ENCODE measurements at places on chromosomes 2 and 18.
A peak's percentile ranks its signal among the peaks of the same experiment; 100 is the strongest.

DNA sequence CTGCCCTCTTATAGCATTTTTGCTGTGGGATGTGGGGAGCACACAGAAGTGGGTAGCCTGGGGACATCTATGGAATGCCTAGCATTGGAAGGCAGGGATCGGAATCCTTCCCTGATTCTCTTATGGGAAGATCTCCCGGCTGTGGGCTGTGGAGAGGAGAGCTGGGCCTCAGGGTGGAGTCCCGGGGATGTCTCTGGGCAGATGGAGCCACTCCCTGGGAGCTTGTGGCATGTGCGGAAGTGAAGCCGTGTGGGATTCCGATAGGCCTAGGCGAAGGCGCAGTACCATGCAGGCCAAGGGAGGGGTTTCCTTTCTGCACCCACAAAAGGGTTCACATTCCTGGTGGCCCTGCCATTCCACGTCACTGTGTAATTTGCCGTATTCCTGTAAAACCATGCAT, 87.9 kb downstream of the GLI2 start:
- no peak for DNase-seq

DNA sequence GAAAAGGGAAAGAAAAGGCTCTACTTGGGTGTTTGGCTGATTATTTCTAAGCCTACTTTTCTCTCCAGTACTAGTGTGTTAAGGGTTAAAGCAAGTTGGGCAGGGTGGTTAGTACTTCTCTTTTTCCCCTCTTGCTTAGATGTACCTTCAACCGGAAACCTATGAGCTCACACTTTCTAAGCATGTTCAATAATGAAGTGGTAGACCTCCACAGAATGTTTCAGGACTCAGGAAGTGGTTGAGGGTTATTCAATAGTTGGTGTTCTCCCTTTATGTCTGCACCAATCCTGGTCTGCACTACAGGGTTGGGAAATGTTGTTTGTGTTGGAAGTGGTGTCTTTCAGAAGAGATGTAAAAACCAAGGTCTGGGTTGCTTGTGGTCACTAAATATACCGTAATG, 137.1 kb downstream of the ZEB2 start:
- DNase-seq: no peak

DNA sequence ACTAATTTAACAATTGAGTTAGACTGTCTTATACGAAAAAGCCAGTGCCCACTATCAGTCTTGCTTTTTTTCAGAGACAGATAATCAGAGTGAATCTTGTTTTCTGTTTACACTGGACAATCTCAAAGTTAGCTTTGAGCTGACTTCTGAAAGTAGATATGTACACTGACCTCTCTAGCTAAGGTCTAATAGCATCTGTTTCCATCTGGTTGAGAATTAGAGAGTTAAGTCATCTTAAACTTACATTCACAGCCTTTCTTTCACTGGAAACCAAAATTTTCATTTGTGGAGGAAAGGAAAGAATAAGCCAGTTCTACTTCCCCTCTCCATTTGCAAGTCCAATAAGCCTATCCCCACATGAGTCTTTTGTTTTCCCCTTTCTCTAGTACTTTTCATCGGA, 89.3 kb downstream of the VRK2 start:
- no peak for DNase-seq

DNA sequence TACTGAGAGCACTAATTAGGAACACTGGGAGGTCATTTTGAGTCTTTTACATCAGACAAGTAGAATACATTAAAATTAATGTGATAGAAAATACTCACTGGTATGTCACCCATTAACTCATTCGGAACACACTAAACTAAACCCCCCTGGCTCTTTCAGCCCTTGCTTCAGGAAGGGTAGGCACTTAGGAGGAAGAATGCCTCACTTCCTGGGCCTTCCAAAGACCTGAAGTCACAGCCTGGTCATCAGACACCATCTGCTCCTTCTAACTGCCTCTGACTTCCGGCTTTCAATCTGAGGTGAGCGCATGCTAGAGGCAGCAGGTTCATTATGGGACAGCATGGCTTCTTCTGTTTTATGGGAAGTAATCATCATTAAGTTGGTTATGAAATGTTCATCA, 451.4 kb downstream of the PID1 start:
- no peak for DNase-seq

- peak; percentile 89 for DNase-seq
Measured at GRCh38 chr18:3449512-3450011, 410 bp upstream of the TGIF1 start.

DNA sequence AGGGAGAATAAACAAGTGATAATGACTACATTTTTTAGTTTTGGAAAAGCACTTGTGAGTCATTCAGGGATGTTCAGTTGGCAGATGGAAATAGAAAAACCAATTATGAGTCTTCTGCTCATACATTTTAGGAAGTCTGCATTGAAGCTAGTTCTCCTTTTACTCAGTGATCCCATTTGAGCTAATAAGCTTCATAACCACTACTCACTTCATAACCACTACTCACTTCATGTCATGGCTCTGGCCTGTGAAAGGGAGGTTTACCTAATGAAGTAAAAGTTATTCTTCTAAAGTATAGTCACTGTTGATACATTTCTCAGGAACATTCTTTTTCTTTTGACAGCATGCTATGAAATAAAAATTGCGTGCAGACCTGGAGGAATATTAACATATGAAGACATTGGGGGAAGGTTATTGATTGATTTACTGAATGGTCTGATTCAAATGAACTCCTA, 948.7 kb downstream of the TSN start:
- no peak for DNase-seq

- no peak for DNase-seq
Measured at GRCh38 chr18:77765468-77765867, 515.8 kb downstream of the GALR1 start.

DNA sequence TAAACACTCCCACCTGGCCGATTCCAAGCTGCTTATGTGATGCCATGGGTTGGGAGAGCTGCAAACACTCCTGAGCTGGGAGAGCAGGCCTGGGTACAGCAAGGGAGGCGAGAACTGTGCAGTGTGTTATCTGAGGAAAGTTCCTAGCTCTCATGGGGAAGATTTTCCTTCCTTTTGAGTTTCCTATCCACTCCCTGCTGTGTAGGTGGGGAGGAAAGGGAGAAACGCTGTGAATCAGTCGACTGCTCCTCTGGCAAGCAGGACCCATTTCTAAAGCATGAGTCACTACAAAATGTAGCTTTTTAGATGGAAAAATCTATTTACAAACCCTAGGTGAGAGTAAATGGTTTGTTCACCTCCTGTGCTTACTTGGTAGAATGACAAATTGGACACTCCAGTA, 80.4 kb downstream of the SH3RF3 start:
- DNase-seq: peak; percentile 85

GRCh38 chr2:234630801-234631261, 133.9 kb upstream of the ARL4C start:
- peak; percentile 41 for DNase-seq

- DNase-seq: no peak
Measured at GRCh38 chr18:35542356-35542755, 39.2 kb upstream of the GALNT1 start.

GRCh38 chr2:147355706-147356105, 489.1 kb upstream of the ACVR2A start:
- no peak for DNase-seq

GRCh38 chr2:135349941-135350340, 181.1 kb downstream of the ZRANB3 start:
- no peak for DNase-seq

DNA sequence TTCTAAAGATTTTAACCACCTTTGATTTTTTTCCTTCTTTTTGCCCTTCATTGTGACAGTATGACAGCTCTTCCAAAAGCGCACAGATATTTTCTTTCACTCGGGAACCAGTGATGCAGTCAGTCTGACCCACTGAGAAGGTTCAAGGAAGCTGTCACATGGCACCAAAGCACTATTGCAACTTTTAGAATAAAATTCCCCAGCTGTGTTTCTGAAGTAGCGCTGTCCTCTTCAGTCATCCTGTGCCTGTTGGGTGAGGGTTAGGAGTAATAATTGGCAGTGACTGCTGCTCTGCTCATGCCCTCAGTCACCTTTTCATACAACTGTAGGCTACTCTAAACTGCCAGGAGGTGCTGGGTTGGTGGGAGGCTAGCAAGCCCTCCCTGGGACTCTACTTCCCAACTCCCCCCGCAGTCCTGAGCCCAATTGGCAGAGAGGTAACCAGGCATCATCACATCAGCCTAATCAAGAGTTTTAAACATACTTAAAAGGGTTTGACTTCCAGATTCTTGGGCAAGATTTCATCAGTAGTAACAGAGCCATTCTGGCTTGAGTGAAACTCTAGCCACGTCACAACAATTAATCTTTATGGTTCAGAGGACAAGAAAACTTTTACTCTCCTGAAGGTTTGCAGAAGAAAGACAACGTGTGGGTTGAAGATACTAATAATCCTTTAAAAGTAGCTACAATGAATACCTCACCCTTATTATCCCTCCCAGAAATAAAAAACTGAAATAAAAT, 473.3 kb downstream of the FBXO15 start:
- DNase-seq: peak; percentile 63

DNA sequence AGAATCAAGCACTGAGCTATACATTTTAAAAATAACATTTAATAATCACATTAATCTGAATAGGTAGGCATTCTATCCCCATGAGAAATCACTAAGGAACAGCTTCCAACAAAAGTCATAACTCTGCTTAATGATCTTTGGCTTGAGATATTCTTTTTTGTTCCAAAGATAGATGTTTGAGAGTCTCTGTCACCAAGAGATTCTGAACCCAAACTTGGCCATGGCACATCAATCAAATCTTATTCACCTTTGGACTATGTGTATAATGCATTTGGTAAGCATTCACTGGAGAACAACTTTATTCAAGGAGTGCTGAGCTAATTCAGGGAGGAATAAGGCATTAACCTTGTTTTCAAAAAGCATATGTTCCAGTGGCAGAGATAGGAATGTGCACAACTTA, 743.3 kb downstream of the SLC4A3 start:
- DNase-seq: no peak

GRCh38 chr2:56666777-56667176, 483.0 kb downstream of the CCDC85A start:
- no peak for DNase-seq

DNA sequence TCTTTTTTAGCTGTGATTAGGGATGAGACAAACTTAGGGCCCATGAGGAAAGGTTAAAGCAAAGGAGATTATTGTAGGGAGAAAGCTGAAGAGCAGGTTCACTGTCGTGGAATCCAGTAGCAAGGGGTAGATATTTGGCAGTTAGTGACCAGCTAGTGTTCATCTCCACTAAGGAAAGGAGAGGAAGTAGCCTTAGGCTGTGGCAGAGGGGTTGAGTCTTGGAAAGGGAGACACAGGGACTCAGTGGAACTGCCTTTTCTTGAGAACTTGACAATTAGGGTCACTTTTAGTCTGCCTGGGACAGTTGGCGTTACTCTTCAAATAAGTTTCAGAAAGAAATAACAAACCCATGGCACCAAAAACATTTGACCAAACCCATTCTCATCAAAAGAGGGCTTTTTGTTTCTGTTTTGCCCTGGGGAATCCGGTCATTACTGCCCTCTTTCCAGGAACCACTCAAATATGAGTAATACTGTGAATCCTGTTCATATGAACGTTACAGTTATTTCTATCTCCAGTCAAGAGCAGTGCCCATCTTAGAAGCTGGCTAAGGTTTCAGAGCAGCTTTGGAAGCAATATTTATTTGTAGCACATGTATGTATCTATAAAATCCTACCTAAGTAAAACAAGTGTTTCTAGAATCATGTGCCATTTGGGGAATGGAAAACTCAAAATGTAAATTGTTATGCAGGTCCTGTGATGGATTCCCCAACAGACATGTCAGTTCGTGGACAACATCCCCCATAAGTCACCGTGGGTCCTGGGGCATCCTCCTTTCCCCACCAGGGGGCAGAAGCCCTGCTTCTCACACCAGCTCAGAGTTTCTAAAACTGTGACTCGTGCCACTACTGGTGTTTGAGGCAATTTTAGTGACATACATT, 77.3 kb upstream of the PHLPP1 start:
- no peak for DNase-seq

GRCh38 chr2:39642051-39642718, 23.5 kb upstream of the TMEM178A start:
- DNase-seq: peak; percentile 95

DNA sequence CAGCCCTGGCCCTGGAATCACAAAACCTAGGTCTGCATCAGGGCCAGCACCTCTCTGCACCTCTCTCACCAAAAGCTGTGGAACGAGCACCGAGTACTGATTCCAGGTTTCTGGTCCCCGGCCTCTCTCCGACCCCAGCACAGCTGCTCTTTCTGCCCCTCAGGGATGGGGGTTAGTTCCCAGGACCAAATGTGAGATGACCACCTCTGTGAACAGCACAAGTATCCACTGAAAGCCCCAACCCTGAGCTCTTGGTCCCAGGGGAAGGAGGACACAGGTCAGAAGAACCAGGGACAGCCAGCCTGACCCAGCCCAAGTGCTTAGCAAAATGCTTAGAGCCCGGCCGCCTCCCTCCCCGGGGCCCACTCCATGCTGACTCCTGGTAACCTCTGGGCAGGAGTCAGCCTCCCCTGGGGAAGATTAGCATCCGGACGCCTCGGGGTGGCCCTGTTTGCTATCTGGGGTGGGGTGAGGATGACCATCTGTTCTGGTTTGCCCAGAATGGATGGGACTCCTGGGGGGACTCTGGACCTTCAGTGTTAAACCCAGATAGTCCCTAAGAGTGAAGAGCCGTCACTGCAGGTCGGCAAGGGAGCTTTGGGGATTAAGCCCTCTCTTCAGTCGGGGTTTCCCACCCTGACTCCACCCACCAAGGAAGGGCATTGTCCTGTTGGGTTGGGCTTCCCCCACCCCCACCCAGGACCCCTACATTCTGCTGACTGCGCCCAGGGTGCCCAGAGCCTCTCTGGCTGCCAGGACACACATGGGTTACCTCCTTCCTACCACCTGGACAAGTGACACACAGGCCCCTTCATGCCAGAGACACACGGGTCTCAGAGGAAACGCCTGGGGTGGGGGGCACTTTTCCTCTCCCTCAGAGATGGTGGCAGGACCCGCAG, 9.4 kb upstream of the GPR55 start:
- no peak for DNase-seq

GRCh38 chr2:96839875-96840850, 3.7 kb downstream of the ANKRD23 start:
- no peak for DNase-seq

GRCh38 chr2:64012115-64012514, 7.1 kb downstream of the VPS54 start:
- DNase-seq: peak; percentile 16

DNA sequence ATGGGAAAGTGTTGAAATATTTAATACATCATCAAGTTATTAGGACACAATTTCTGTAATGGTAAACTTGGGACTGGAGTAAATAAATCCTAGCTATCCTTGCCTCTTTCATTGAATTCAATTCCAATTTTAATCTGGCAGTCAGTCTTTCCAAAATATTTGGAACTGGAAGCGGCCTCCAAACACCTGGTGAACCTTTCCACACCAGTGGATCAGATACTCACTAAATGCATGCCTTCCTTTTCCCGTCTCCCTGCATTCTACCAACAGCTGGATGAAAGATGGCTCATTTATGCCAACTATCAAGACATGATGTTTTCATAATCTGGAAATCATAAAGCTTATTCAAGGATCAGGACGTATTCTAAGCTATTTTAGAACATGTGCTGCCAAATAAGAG, 488.2 kb upstream of the SPHKAP start:
- DNase-seq: no peak

- DNase-seq: peak; percentile 41
Measured at GRCh38 chr2:75609937-75610508, 36.6 kb upstream of the MRPL19 start.

- DNase-seq: peak; percentile 22
Measured at GRCh38 chr2:208280933-208281332, 14.9 kb downstream of the PIKFYVE start.

- no peak for DNase-seq
Measured at GRCh38 chr2:121886059-121886458, 130.6 kb downstream of the TSN start.

Measured in fibroblast of the aortic adventitia (primary cell).